ENCODE measurements at places on chromosomes 16 and 17.
A peak's percentile ranks its signal among the peaks of the same experiment; 100 is the strongest.

- no peak for DNase-seq
Observed at GRCh38 chr17:56824503-56824902, 9.2 kb downstream of the C17orf67 start.

GRCh38 chr17:57438066-57438731, 181.9 kb downstream of the MSI2 start:
- no peak for DNase-seq

GRCh38 chr17:78879635-78880186, 23.3 kb downstream of the CEP295NL start:
- DNase-seq = peak; percentile 87

- no peak for DNase-seq
Observed at GRCh38 chr17:81713004-81713555, 996 bp downstream of the SLC25A10 start.
